Right renal pelvis (tissue), 4 donors: ENCODE measurements at places on chromosomes 7 and 10.

GRCh38 chr7:73823873-73824592 is 6.8 kb upstream of the CLDN4 start:
- DNase-seq: no peak

GRCh38 chr7:45391618-45392451 is 182.3 kb upstream of the ADCY1 start:
- DNase-seq: no peak

- DNase-seq: no peak
Observed at GRCh38 chr10:109616359-109616980, 306.8 kb downstream of the XPNPEP1 start.

DNA sequence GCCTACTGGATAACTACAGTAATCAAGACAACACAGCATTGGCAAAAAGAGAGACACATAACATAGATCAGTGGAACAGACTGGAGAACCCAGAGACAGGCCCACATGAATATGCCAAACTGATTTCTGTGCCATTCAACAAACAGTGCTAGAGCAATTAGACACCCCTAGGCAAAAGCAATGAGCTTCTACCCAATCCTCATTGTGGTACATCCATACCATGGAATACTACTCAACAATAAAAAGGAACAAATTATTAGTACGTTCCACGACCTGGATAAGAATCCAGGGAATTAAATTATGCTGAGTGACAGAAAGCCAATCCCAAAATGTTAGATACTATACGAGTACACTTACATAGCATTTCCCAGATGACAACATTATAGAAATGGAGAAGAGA is 2.8 kb upstream of the SVIL start:
- DNase-seq: no peak

DNA sequence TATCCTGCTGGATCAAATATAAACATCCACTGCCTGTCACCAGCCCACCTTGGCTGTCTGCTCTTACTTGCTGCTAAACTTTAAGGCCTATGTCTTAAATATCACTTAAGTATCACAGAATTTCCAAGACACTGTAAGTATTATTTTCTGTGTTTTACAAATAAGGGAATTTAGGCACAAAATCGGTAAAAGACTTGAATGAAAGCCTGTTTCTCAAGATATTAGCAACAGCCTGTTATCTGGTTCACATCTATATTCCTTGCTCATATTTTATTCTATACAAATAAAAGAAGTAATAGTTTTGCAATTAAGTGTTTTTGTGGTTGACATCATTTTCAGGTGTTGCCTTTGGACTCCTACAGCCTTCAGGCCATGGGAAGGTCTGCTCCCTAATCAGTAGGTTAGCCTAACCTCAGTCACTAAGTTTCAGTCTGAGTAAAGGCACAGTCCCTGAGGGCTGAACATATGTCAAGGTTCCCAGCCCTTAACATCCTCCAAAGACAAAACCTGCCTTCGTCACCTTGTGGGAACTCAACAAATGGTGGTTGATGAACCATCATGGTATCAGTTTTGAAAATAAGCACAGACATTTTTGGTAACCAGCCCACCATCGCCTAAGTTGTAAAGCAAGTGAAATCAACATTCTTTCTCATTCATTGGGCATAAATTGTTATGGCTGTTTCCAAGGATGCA is 127.1 kb downstream of the CREB5 start:
- DNase-seq: no peak

GRCh38 chr10:86648704-86649427 is 5.5 kb upstream of the OPN4 start:
- no peak for DNase-seq
